AG10803 (cell line): ENCODE measurements at places on chromosomes 7 and 10.

GRCh38 chr7:7563813-7564212 is 2.9 kb upstream of the MIOS start:
- DNase-seq = no peak

- peak; percentile 47 for DNase-seq
Measured at GRCh38 chr7:99369767-99370391, 4.7 kb upstream of the ARPC1B start.

DNA sequence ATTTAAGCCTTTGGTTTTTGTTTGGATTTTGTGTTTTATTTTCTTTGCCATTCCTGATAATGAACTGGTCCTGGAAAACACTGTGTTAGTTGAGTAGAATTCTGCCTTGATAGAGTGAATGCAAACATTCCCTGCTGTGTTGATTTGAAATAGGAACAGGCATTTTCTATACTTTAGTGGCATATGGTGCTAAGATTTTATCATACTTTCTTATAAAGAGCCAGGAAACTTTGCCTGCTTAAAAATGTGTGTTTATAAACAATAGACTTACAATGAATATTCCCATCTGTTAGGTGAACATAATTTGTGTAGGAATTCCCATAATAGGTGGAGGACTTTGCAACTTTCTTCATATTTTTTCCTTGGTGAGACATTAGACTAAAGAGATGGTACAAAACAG is 333.3 kb downstream of the SDK1 start:
- no peak for DNase-seq

GRCh38 chr10:130300608-130301020 is 164.4 kb downstream of the GLRX3 start:
- DNase-seq = peak; percentile 48

DNA sequence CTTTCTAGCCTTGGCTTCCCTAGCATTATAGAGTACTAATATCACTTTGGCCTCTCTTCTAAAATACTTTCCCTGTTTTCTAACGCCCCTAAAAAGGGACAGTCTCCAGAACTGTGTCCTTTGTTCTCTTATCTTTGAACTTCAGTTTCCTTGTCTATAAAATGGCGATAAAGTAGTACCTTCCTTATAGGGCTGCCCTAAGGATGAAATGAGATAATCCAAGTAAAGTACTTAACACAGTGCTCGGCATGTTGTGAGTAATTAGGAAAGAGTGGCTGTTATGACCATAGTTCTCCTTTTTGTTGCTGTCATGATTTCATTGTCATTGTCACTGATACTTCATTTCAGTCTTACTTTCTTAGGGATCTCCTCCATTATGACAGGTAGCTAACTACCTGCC is 114.7 kb downstream of the EXOC4 start:
- no peak for DNase-seq

DNA sequence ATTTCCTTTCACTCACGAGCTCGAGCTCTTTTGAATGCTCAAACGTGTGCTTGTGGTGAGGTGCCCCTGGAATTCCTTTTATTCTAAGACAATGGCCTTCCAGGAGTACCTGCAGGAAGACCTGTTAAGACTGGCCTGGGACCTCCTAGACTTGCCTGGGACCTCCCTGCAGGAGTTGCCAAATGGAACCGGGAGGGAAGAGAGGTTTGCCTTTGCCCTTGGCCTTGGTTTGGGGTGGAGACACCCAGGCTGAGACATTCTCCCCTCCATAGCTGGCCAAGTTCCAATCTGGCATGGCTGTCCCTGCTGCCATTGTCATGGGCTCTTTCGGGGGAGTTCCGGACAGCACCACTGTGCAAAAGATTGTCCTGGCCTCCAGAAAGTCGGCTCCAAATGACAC is 39.7 kb downstream of the DNAJB12 start:
- no peak for DNase-seq

DNA sequence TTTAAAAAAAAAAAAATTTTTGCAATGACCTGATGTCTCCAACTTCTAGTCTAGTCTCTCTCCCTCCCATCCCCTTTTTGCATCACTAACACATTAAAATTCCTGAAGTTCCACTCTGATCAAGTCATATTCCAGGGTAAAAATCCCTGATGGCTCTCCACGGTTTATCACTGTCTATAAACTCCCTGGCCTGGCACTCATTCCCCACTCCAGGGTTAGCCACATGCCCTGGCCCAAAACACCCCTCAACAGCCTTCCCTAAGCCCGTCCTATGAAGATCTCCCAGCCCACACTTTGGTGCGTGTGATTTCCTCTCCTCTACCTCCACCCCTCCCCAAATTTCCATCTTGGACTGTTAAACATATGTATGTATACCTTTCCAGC is 125.4 kb downstream of the JAZF1 start:
- peak; percentile 61 for DNase-seq

DNA sequence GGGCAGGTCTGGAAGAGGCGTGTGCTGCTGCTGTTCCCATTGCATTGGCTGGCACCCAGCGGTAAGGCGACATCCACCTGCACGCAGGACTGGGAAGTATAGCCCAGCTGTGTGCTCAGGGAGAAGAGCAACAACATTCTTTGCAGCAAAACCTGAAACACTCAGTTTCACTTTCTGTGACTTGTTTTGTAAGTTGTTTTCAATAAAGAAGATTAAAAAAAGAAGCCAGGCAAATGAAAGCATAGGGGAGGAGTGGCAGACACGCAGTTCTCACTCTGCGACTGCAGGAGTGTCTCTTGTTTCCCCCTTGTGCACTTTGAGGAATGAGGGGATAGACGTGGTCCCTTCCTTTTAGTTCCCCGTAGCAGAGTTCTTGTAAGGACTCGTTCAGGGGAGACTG is 5.8 kb downstream of the FBH1 start:
- DNase-seq = no peak

- peak; percentile 90 for DNase-seq
Measured at GRCh38 chr7:19982841-19983835, 209.7 kb upstream of the TMEM196 start.

DNA sequence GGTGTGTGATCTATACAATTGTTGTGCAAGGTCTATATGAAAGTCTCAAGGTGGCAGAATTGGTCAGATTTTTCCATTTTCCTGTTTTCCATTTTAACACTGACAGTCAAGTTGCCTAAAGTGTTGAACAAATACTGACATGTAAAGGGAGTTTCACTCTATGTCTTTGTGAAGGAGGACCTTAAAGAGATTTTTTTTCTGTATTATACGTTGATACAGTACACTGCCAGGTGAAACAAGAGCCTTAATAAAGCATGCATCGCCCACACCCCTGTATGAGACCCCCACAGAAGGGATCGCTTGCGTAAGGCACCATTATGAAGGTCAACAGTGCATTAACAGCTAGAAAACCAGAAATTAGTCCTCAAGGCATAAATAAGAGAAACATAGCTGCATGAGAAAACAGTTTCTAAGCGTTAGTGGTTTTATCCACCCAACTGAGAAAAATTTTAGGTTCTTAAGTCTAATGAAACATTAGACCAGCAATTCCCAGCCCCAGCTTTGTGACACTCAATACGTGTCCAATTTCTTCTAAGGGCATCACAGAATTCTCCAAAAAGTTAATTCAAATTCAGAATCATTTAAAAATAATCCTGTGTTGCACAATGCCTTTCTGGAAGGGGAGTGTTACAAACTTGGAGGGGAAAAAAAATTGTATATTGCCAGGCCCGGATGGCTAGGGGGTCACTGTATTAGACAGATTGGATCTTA is 6.9 kb downstream of the KLF6 start:
- DNase-seq = peak; percentile 19

- peak; percentile 96 for DNase-seq
Measured at GRCh38 chr7:32586291-32587221, 91.3 kb downstream of the AVL9 start.

GRCh38 chr10:44334621-44335184 is 50.2 kb downstream of the CXCL12 start:
- peak; percentile 57 for DNase-seq

DNA sequence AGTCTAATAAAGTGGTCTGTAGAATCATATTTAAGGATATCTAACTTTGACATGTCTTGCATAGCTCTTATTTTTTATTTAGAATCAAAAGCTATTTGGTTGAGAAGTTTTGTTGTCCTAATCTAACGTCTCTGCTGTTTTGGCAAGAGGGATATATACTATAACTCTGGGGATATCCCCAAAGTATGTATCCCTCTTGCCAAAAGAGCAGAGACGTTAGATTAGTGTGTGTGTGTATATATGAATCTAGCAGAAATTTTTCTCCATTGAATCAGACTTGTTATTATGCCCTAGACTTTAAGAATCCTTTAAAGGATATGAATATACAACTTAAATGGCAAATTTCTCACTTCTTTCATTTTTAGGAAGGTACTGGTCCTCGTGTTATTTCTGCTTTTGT is 9.6 kb downstream of the SMC3 start:
- no peak for DNase-seq

GRCh38 chr7:47734287-47734948 is 152.5 kb upstream of the TNS3 start:
- no peak for DNase-seq

DNA sequence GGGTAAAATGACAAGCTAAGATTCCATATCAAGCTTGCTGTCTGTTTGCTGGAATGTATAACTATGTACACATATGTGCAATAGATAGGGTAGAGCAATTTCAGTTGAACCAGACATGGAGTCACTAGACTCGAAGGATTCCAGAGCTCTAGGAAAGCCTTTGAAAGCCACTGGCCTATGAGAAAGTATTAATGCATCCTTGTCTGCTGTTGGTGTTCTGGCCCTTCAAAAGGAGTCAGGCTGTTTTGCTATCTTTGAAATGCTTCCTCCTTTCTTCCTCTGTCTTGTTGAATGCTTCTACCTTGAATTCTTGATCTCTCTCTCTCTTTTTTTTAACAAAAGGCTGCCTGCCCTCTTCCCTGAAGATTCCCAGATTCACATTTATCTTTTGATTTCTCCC is 20.8 kb upstream of the HGF start:
- DNase-seq = no peak

DNA sequence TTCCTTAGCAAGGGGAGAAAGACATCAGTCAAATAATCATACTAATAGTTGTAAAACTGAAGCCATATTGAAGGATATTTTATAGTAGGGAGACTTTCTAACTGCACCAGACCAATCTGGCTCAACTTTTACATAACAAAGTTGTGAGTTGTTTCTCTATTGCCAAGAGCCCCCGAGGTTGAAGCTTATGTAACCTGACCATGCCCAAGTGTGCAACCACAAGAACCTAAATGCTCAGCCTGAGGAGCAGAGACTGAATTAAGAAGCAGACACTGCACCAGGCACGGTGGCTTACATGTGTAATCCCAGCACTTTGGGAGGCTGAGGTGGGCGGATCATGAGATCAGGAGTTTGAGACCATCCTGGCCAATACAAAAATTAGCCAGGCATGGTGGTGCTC is 77.3 kb upstream of the ARMC3 start:
- DNase-seq = no peak

DNA sequence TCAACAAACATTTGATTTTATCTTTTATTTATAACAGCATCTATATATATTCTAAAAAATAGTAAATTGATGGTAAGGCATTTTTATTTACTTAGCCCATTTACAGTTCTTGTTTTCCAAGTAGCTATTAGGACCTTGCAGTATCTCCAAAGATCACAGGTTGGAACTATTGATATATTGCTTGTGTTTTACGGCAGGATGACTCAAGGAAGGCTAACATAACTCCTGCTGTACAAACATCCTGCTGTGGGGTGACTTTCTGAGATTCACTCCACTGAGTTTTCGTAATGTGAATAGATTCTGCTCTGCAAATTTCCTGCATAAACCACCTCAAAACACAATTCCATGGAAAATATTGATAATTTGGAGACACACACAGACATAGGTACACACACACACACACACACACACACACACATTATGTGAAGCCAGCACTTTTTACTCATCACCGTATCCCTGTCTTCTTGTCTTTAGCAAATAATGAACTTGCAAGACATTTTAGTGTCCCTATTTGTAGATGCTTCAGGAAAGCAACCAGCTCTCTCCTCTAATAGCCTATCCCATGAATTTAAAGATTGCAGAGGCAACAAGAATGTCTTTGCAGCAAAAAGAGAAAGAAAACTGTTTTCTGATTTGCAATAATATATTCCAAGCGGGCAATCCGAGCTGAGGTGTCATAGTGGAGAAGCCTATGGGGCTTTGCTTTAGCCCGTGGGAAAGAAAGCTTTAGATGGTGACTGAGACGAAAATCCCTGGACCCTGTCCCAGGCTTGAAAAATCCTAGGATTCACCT is 722 bp downstream of the AGR2 start:
- DNase-seq = no peak

DNA sequence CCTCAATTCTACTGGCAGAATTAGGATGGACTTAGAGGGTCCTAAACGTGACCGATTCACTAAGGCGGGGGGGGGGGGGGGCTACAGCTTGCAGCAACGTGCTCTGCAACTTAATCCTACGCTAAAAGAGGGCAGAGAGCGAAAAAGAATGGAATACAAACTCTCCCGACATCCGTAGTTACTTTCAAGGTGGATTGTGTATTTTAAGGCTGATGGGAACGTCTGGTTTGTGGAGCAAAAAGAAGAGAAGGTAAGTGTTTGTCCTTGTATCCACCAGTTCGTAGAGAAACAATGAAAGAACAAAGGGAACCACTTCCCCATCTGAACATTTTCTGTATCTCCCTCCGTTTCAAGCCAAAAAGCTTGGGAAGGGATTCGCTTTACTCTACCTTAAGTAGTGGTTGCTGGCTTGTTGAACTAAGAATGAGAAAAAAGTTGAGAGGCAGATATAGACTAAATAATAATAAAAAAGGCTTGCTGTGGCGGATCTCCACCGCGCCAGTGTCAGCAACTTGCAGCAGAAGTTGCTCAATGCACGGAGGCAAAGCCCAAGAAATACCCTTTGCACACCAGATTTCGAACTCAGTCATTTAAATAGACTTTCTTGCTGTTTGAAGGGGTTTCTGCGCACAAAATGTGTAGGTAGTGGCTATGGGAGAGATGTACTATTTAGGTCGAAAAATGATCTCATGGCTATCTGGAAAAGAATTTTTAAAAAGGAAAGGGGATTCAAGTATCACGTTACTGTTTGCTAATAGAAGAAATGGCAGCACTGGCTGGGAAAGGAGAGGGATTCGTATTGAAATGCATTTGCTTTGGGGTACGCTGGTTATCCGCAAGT is 736 bp downstream of the SKIDA1 start:
- peak; percentile 58 for DNase-seq

- DNase-seq = peak; percentile 75
Measured at GRCh38 chr10:3136763-3137611, 35.6 kb downstream of the PITRM1 start.

- DNase-seq = no peak
Measured at GRCh38 chr10:113991091-113991860, 52.4 kb upstream of the ADRB1 start.

GRCh38 chr7:4241791-4242190 is 440.3 kb upstream of the FOXK1 start:
- no peak for DNase-seq

- peak; percentile 57 for DNase-seq
Measured at GRCh38 chr10:95289003-95289920, 1.5 kb downstream of the PDLIM1 start.

DNA sequence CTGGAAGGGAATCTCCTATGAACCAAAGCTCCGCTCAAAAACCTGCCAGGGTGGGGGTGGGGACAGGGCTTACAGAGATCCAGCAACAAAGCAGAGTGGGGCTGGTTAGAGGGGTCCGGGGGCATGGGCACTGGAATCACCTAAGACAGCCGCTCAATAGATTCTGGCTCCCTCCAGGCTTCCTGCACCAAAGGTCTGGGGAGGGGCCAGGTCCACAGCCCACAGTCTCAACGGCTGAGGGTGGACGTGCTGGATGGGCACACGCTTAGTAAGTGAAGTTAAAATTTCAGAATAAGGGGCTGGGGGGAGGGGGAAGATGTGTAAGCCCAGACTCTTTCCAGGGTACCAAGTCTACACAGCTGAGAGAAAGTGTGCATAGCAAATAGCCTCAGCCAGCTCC is 31.1 kb downstream of the PYROXD2 start:
- DNase-seq = no peak
